Stimulated activated CD8-positive, alpha-beta memory T cell treated with anti-CD3 and anti-CD28 coated beads, Interleukin-7, amount 100 ng/mL, for 1 hour (primary cell): ENCODE measurements at places on chromosomes 4 and X.

DNA sequence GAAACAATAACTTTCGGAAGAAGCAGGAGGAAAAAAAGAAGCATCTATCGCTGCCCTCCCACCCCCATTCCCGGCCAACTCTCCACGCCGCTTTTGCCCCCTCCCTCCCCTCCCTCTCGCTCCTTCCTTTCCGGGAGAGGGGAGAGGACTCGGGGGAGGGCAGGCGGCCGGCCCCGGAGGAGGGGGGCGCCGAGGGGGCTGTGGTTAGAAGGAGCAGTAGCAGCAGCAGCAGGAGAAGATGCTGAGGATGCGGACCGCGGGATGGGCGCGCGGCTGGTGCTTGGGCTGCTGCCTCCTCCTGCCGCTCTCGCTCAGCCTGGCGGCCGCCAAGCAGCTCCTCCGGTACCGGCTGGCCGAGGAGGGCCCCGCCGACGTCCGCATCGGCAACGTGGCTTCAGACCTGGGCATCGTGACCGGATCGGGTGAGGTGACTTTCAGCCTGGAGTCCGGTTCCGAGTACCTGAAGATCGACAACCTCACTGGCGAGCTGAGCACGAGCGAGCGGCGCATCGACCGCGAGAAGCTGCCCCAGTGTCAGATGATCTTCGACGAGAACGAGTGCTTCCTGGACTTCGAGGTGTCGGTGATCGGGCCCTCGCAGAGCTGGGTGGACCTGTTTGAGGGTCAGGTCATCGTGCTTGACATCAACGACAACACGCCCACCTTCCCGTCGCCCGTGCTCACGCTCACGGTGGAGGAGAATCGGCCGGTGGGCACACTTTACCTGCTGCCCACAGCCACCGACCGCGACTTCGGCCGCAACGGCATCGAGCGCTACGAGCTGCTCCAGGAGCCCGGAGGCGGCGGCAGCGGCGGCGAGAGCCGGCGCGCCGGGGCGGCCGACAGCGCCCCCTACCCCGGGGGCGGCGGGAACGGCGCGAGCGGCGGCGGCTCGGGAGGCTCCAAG lies 1.3 kb downstream of the PCDH7 start:
- DNase-seq, result no peak

DNA sequence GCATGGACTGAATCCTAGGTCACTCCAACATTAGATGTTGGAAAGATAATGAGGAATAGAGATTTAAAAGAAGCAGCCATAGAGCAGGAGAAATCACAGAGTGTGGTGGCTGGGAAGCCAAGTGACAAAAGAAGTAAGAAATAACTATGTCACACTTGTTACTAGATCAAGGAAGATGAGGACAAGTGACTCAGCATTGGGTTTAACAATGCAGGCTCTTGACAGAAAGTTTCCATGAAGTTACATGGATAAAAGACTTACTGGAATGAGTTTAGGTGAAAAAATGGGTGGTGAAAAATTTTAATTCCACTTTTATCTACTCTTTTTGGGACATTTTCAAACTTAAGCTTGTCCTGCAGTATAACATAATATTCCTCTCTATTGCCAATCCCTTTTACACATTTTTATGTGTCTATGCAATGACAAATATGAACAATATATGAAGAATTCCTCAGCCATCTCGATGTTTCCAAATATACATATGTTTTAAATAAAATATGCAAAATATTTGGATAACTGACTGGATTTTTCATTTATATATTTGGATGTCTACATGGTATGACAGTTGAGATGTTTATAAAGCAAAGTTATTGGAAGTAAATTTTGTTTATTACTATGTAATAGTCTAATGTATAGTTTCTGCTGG lies 462.6 kb downstream of the IL15 start:
- DNase-seq, result no peak

DNA sequence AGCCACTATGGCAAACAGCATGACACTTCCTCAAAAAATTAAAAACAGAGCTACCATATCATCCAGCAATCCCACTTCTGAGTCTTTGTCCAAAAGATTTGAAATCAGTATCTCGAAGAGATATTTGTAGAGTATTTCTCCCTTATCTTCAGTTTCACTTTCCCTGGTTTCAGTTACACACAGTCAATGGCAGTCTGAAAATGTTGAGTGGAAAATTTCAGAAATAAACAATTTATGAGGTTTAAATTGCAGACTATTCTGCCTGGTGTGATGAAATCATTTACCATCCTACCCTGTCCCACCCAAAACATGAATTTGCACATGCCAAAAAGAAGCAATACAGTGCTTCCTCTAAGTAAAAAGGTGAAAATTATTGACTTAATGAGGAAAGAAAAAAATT lies 43.9 kb downstream of the NPY2R start:
- no peak for DNase-seq

- no peak for DNase-seq
Measured at GRCh38 chr4:8176547-8177399, 18.2 kb upstream of the ABLIM2 start.

GRCh38 chrX:12159799-12160198 lies 21.5 kb downstream of the FRMPD4 start:
- no peak for DNase-seq

DNA sequence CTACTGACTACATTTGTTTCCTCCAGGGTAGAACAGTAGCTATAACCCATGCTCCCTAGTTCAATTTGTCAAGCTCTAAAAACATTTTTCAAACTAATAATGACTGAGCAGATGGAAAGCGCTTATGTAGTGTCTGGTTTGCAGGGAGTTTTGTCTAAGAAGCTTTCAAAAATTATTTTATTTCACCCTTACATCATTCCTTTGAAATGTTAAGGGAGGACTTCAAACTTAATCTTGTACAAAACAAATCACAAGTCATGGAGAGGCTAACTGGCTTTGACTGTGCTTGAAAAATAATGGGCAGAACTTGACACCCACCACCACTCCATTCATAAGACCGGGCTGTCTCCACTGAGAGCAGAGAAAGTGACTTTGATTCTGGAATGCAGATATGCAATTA lies 153.4 kb upstream of the QRFPR start:
- DNase-seq, result no peak

GRCh38 chrX:70613295-70613694 lies 168.7 kb downstream of the DLG3 start:
- no peak for DNase-seq

- no peak for DNase-seq
Measured at GRCh38 chr4:97106161-97106560, 1037.1 kb downstream of the STPG2 start.

DNA sequence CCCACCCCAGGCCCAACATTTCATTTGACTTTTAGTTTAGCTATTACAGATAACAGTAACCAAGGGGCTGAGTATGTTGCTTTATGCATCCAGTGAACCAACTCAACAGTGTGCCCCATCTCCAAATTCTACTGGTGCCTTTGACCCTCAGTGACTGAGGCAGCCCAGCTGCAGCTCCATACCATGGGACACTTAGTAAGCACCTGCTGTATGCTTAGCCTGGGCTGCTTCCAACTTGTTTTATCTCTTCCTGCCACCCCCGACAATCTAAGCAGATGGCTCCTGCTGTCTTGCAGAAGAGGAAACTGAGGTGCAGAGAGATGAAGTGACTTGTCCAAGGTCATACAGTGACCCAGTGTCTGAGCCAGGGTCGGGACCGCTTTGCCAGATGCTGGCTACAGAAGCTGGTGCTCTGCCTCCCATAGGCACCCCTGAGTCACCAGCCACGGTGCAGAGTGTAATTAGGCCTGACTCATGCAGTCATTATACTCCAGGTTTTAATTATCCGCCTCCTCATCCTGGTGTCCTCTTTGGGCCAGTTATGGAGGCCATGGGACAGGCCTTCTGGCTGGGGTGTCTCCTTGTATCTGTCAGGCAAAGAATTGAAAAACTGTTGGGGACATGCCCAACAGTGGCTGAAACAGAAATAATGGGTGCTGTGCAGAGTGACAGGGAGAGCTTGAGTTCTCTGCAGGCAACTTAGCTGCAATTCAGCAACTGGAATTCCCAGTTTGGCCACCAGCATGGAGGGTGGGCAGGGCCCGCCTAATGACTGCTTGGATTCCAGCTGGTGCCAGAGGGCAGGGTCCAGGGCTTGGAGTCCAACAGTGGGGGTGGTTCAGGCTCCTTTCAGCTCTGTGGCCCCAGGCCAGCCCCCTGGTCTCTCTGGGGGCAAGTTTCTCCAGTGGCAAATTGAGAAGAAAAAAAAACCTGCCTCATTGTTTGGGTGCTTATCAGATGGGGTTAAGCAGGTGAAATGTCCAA lies 8.2 kb upstream of the GPR78 start:
- DNase-seq, result no peak

- DNase-seq, result no peak
Measured at GRCh38 chrX:44974451-44974850, 101.5 kb downstream of the KDM6A start.

DNA sequence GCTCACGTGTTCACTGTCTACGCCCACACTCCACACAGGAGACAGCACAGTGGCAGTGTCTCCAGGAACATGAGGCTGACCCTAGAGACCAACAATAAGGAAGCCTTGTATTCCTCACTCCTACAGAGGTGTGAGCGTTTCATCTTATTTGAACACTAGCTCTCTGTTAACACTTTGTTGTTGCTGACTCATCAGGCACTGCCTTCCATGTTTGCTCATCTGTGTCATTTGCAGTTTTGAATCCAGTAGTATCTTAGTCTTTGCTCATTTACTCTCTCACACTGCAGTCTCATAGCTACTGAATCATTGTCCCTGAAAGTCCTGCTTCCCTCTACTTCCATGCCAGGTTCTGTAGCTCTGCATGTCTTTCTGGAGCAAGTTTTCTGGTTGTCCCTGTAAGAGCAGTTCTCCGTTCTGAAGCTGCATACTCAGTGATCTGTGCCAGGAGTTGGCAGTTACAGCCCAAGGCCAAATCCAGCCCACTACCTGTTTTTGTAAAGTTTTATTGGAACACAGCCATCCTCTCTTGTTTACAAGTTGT lies 80.3 kb upstream of the DCLK2 start:
- no peak for DNase-seq

- DNase-seq, result no peak
Measured at GRCh38 chrX:86066998-86067397, 19.6 kb upstream of the CHM start.

- DNase-seq, result no peak
Measured at GRCh38 chrX:140157611-140158010, 192.3 kb upstream of the CXorf66 start.

DNA sequence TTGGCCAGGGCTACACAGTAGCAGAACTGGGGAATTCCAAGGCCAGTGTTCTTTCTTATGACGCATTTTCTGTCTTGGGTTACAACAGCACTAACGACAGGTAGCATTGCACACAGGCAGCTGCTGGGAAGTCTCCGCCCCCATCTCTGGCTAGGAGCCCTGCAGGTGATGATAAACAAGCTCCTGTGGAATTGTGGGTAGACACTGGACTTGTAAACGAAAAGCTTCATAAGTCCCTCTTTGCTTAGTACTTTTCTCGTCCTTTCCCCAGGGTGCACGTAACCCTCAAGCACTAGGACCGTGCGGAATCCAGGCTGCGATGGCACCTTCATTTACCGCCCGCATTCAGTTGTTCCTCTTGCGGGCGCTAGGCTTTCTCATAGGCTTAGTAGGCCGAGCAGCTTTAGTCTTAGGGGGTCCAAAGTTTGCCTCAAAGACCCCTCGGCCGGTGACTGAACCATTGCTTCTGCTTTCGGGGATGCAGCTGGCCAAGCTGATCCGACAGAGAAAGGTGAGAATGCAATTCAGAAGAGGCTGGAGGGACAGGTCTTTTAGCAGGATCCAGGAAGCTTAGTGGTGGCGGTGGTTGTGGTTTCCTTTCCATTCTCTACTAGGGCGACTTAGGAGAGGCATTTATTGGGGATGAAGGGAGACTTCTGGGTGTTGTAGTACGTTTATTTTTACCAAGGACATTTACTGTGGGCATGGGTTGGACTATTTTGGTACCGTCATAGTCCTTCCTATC lies at the start of gene FAAH2:
FAAH2 (plus strand) TSS at position 200 of the 745 bp plus-strand sequence; CDS start at position 320, 120 bp downstream.
- DNase-seq, result no peak

DNA sequence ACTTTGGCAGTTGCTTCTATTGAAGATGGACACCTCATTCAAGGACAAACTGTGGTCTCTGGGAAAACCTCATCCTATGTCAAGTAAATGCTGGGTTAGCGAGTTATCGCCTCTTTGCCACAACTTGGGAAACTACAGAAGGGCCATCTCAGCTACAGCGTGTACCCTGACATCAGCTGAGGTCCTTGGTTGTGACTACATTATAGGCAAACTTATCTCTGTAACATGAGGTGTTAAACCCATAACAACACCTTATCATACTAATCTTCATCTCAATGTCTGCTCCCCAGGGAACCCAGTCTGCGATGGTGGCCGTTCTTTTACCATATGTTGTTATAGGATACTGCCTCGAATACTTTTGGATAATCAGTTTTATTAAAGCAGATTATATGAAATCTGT lies 1862.7 kb downstream of the STIM2 start:
- DNase-seq, result no peak

- DNase-seq, result no peak
Measured at GRCh38 chr4:185305979-185306442, 89.7 kb downstream of the LRP2BP start.

- no peak for DNase-seq
Measured at GRCh38 chr4:156829201-156829873, 142.3 kb downstream of the PDGFC start.

DNA sequence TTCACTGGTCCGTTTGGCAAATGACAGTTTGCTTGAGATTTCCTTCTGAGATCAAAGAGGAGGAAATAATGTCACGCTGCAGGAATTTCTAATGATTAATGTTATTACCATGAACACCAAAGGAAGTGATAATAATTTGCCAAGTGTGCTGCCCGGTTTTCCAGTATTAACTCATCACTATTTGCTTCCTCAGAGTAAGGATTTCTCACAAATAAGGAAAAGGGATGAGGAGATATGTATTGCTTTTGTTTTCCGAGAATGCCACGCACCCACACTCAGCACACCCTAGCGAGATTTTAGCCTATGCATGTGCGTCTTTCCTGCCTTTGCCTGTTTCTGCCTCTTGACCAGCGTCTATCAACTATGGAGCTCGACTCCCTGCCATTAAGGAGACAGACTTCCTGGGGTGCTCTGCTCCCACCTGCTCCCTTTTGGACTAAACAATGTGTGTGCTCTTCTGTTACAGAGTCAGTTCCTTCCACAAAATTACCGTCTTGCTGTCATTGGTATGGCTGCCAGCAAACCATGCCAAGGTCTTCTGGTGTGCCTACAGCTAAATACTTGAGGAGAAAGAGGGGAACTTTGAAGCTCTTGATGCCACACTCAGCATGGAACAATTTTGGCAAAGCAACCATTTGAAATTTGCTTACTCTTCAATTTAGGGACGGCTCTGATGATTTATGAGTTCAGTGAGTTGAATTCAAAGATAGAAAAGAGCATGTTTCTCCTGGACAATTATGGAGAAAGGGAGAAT lies 393.1 kb upstream of the ZFP42 start:
- DNase-seq, result no peak

DNA sequence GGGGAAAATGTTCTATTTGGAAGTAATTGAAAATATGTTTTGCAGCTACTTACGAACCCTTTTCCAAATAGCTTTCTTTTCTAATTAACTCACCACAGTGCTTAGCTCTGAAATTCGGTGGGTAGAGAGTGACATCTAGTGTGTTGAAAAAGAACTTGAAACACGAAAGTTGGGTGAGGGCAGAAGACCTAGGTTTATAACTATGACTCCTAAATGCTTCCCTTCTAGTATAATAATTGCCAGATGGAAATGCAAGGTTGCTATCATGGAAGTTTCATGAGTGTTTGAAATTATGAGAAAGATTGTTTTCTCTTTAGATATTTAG lies 77.3 kb upstream of the NOCT start:
- no peak for DNase-seq
